SJSA1 (cell line): ENCODE measurements at places on chromosomes 4 and X.

DNA sequence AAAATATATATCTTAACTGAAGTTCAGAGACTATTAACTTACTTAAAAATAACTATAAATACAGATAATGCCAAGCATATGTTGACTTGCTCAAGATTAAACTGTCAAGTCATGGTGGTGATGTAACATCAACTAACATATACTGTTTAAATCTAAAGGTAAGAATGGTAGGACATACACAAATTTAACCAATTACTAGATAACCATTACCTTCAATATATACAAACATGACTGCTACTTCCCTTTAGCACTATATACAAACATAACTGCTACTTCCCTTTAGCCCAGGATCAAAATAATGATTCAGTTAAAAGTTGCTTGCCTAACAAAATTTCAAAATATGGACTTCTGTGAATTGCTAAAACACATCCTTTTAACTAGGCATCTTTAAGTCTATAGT, 14.9 kb downstream of the HNRNPD start:
- H3K4me1 ChIP-seq = no peaks in the 10 kb centered on the region
- H3K4me3 ChIP-seq = no peak overlapping the region
- peaks cover 88% of the 10 kb centered on the region for H3K36me3 ChIP-seq

DNA sequence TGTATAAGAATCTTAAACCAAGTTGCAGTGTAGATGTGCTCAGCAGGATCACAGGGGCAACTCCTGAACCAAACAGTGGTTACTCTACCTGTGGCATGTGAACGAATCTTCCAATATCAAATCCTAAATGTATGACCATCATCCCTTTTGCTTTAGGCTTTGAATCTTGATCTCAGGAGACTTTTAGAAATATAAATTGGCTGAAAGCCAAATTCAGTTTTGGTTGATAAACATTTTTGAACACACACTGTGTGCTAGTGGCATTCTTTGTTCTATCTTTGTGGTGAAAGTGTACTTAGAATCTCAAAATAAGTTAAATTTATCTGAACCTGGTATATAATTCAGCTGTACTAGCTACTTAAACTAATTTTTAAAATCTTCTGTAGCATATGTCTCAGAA, 4.6 kb upstream of the ARHGAP6 start:
- no peaks in the 10 kb centered on the region for H3K36me3 ChIP-seq
- H3K27me3 ChIP-seq = peaks cover 3% of the 10 kb centered on the region; the same call in 1 of the 2 replicates
- no peaks in the 10 kb centered on the region for H3K4me1 ChIP-seq
- no peak for DNase-seq

GRCh38 chr4:133559987-133560386, 410.9 kb downstream of the PCDH10 start:
- H3K27ac ChIP-seq = no peak overlapping the region
- no peaks in the 10 kb centered on the region for H3K4me1 ChIP-seq
- no peaks in the 10 kb centered on the region for H3K27me3 ChIP-seq

- H3K4me1 ChIP-seq = peaks cover 9% of the 10 kb centered on the region
- DNase-seq = no peak
- H3K4me3 ChIP-seq = no peak overlapping the region
- no peaks in the 10 kb centered on the region for H3K36me3 ChIP-seq
These were observed 34.0 kb downstream of the STARD8 start for GRCh38 chrX:68681443-68681941.

- no peak overlapping the region for H3K4me3 ChIP-seq
- peak overlapping the region; percentile 35 for H3K27ac ChIP-seq
These were observed 38.1 kb upstream of the CLDN24 start for GRCh38 chr4:183360161-183360919.

GRCh38 chr4:82401600-82401999, 27.8 kb upstream of the HNRNPD start:
- H3K27ac ChIP-seq = no peak overlapping the region
- no peak overlapping the region for H3K4me3 ChIP-seq
- H3K36me3 ChIP-seq = no peaks in the 10 kb centered on the region

GRCh38 chr4:60389633-60390032, 810.5 kb upstream of the ADGRL3 start:
- no peak overlapping the region for H3K27ac ChIP-seq
- no peaks in the 10 kb centered on the region for H3K4me1 ChIP-seq
- no peak for DNase-seq
- no peaks in the 10 kb centered on the region for H3K36me3 ChIP-seq

- no peaks in the 10 kb centered on the region for H3K4me1 ChIP-seq
- H3K27ac ChIP-seq = no peak overlapping the region
- H3K4me3 ChIP-seq = no peak overlapping the region
- H3K27me3 ChIP-seq = no peaks in the 10 kb centered on the region
- no peak for DNase-seq
These were observed 161.5 kb upstream of the SFRP2 start for GRCh38 chr4:153950100-153950979.

- H3K27ac ChIP-seq = no peak overlapping the region
- no peak overlapping the region for H3K4me3 ChIP-seq
- peaks cover 26% of the 10 kb centered on the region for H3K27me3 ChIP-seq
- peaks cover 7% of the 10 kb centered on the region; the same call in 1 of the 2 replicates for H3K4me1 ChIP-seq
- DNase-seq = no peak
These were observed 4.5 kb upstream of the SETD7 start for GRCh38 chr4:139560406-139561104.

- no peaks in the 10 kb centered on the region for H3K36me3 ChIP-seq
- no peaks in the 10 kb centered on the region for H3K27me3 ChIP-seq
- H3K27ac ChIP-seq = no peak overlapping the region
- H3K4me3 ChIP-seq = no peak overlapping the region
These were observed 80.9 kb upstream of the MSANTD1 start for GRCh38 chr4:3168029-3168428.

DNA sequence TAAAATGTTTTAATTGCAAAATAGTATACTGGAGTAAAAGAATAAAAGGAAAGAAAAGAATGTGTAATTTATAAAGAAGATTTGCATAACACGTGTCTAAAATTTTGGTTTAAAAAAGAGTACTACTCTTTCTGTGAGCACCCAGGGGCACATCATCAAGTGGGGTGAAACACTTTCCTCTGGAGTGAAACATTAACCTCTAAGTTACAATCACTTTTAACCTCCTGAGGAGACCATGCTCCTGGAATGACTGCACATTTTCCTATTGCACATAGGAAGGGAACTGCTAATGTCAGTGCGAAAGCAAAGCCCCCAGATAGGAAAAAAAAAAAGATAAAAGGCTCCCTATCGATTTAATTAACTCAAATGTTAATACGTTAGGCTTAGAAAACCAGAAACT, 13.3 kb downstream of the VEGFC start:
- no peaks in the 10 kb centered on the region for H3K36me3 ChIP-seq
- no peaks in the 10 kb centered on the region for H3K27me3 ChIP-seq
- H3K4me3 ChIP-seq = no peak overlapping the region
- no peak for DNase-seq

- no peak overlapping the region for H3K4me3 ChIP-seq
- H3K27ac ChIP-seq = no peak overlapping the region
- no peak for DNase-seq
- no peaks in the 10 kb centered on the region for H3K36me3 ChIP-seq
- H3K27me3 ChIP-seq = no peaks in the 10 kb centered on the region
- H3K4me1 ChIP-seq = no peaks in the 10 kb centered on the region
These were observed 94.8 kb downstream of the MBNL3 start for GRCh38 chrX:132393992-132394391.

DNA sequence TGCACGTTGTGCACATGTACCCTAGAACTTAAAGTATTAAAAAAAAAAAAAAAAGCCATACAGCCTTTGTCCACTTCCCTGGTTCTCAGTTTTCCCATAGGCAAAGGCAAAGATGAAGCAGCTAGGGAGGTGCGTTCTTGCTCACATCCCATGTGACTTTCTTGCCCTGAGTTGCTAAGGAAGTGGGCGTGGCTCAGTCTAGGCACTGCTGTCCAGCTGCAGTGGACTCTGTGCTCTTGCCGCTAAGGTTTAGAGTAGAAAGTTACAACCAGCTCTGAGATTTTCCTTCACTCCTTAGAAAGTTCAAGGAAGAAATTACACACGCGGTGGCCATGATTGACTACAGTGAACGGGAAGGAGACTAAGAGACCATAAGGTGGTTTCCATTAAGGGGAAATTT, 144.7 kb downstream of the NAA11 start:
- no peak overlapping the region for H3K27ac ChIP-seq
- H3K4me3 ChIP-seq = no peak overlapping the region

DNA sequence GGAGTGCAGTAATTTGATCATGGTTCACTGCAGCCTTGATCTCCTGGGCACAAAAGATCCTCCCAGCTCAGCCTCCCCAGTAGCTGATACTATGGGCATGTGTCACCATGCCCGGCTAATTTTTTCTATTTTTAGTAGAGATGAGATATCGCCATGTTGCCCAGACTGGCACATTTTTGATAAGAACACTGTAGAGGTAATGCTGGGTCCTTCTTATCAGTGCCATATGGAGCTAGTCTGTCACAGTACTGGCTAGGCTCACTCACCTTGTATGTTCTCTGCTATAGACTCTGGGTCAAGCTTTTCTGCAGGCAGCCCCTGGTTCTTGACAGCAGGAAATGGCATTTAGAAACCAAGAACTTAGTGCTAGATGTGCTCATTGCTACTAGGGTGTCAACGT, 53.9 kb downstream of the BCOR start:
- no peaks in the 10 kb centered on the region for H3K27me3 ChIP-seq
- no peak for DNase-seq
- no peak overlapping the region for H3K4me3 ChIP-seq
- no peak overlapping the region for H3K27ac ChIP-seq
- peaks cover 3% of the 10 kb centered on the region for H3K36me3 ChIP-seq

- H3K27me3 ChIP-seq = no peaks in the 10 kb centered on the region
- H3K4me3 ChIP-seq = no peak overlapping the region
- H3K4me1 ChIP-seq = peaks cover 16% of the 10 kb centered on the region
- no peak overlapping the region for H3K27ac ChIP-seq
These were observed 18.5 kb upstream of the AP1AR start for GRCh38 chr4:112213091-112213490.

GRCh38 chr4:176845636-176846035, 52.9 kb upstream of the VEGFC start:
- H3K27me3 ChIP-seq = no peaks in the 10 kb centered on the region
- H3K4me3 ChIP-seq = no peak overlapping the region
- DNase-seq = no peak
- peaks cover 15% of the 10 kb centered on the region for H3K4me1 ChIP-seq

DNA sequence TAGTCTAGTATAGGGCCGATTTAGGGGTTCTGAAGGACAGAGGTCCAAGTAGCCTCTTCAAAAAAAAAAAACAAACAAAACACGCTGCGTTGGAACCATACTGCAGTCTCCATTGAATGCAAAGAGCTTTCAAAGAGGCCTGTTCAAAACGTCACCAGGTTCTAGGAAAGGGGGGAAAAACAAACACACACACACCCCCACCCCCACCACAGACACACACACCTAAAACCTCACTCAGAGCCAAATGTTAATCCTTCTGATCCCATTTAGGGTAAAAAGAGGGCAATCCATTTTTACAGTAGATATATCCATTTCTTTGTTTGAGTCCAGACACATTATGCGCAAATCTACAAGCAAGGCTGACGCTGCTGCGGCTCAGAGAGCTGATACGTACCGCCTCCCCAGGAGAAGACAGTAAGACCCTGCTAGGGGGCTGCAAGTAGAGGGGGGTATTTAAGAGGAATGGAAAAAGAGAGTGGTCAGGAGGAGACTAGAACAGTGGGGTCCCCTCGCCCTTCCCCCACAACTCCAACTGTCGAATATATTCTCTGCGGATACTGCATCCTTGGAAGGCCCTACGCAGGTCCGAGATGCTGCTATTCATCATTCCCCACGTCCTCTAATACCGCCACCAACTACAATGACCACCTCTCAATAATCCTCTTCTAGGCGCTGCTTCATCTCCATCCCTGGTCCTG, 1.3 kb downstream of the NKRF start:
- H3K36me3 ChIP-seq = peaks cover 2% of the 10 kb centered on the region; the same call in 1 of the 2 replicates
- no peaks in the 10 kb centered on the region for H3K27me3 ChIP-seq
- 0 out of 2 replicates have a peak, but pooled peaks cover 5% of the 10 kb centered on the region for H3K4me1 ChIP-seq
